ENCODE measurements at places on chromosomes 2 and 18.

- no peak for DNase-seq
Observed at GRCh38 chr2:65364986-65365733, 67.2 kb downstream of the SPRED2 start.

- DNase-seq, result no peak
Observed at GRCh38 chr2:64213532-64214275, 69.5 kb upstream of the PELI1 start.

DNA sequence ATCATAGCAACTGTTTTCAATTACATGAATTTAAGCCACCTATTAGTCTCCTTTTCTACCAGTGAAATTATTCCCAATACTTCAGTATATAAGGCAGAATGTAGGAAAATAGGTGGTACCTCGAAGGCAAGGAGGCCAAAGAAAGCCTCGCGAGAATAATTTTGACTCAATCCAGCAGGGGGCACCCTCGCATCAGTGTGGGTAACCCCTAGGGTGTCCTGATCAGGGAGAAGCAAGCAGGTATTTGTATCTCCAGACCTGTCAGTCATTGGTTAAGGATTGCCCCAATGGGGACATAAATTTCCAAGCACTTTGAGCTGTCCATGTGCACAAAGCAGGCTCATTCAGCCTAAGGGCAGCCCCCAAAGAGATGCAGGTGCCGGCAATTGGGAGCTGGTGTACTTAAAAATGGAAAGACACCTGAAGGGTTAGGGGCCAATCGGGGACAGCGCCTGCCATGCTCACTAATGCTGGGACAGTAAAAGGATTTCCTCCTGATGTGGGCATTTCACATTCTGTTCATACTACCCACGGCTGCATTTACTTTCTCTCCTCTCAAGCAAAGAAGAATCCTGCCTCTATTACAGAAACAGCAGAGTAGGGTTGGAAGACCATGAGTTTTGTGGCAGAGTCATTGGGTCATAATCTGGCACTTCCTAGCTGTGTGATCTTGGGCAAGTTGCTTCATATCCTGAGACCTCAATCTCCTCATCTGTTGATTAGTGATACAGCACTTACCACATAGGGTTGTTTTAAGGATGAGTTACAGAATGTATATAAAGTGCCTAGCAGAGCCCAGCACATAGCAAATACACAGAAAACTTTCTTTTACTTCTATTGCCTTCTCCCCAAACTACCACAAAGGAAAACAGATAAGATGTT is 136.1 kb downstream of the ICOS start:
- no peak for DNase-seq

DNA sequence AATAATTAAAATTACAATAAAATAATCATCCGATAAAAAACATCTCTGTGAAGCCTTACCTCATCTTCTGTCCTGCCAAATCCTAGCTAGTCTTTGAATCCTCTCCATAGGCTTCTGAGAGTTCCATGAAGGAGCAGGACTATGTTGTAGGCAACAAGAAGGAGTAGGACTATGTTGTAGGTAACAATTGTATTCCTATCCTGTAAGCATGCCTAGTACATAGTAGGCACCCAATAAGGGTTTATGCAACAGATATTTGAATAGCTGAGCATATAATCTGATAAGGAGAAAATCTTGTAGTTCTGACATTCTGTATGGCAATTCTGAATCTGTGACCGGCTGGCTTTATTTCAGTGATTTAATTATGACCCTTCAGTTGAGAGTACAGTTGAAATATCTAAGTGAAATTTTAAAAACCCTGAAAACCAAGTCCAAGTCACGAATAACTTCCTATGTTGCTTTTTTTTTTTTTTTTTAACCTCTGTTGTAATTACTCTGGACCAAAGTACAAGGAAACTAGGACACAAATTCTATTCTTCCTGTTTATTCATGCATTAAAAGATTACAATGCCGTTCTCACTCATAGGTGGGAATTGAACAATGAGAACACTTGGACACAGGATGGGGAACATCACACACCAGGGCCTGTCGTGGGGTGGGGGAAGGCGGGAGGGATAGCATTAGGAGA is 27.8 kb downstream of the VWA3B start:
- no peak for DNase-seq

DNA sequence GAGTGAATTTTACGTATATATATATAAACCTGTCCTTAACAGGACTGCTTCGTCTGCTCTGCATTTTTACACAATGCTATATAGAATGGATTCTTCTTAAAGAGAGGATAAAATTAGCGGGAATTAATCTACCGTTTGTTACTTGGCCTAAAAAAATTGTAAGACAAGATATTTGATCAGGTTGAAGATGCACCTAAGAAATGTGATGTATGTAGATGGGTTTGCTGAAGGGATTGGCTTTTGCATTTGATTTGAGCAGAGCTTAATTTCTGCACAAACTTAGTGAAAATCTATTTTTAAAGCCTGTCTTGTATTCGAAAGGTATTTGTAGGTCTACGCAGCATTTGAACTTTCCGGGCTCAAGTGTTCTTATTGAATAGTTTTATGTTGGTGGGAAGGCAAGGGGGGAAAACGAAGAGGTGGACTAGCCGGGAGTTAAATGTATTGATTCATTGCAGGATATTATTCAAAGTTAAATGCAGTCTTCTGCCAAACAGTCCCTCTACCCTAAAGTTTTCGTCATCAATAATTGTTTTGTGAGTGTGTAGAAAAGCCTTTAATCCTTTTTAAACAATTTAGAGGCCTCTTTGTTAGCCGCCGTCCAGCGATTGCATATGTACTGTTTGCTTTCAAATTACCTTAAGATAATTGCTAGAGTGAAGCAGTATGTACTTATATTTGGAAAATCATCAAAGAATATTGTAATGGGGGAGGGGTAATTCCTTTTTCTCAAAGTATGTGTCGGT is 1.2 kb downstream of the PPP1CB start:
- DNase-seq, result no peak

DNA sequence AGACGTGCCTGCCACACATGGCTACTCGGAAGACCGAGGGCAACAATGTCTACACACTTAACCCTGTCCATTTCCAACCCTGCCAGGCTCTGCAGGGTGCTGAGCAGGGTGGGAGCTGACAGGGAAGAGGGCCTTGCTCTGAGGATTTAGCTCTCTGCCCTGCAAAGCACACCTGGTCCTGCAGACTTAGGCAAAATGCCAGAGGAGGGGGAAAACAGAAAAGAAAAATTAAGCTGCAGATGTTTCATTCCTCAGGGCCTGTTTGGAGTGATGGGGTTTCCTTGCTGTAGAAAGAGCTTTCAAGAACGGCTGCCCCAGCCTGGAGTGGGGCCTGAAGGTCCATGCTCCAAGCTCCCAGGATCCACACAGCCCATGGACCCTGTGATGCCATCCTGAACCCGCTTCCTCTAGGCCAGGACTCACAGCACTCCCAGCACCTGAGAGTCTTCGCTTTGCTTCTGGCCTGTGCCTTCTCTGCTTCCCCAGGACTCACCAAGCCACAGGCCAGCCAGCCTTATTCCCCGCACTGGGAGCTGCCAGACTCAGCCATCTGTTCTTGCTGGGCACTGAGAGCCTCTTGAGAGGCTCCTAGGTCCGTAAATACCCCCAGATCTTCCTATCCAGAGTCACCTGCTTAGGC is 9.1 kb upstream of the TEX51 start:
- no peak for DNase-seq

DNA sequence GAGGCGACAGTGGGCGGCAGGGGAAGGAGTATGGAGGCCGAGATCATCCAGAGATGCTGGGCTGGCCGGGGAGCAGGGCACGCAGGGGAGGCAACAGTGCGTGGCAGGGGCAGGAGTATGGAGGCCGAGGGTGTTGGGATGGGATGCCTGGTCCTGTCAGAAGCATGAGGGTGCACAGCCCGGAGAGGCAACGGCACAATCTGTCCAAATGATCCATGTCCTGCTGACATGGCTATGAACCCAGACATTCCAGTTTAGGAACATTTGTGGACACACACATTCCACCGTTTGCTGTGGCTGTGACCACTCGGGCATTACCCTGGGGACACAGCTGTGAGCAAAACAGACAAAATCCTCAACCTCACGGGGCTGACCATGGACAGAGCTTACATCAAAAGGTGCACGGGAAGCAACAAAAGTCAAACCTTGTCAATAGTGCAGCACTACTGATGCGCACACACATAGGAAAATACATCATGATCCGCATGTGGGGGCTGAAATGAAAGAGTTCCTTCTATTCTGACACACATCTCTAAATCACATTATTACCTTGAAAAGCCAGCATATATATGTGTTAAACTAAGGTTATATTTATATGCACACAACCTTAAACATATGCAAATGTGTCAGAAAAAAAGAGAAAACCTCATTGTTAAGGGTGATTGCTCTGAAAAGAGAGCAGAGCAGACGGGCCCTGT is 144.0 kb upstream of the GPC1 start:
- DNase-seq, result no peak

DNA sequence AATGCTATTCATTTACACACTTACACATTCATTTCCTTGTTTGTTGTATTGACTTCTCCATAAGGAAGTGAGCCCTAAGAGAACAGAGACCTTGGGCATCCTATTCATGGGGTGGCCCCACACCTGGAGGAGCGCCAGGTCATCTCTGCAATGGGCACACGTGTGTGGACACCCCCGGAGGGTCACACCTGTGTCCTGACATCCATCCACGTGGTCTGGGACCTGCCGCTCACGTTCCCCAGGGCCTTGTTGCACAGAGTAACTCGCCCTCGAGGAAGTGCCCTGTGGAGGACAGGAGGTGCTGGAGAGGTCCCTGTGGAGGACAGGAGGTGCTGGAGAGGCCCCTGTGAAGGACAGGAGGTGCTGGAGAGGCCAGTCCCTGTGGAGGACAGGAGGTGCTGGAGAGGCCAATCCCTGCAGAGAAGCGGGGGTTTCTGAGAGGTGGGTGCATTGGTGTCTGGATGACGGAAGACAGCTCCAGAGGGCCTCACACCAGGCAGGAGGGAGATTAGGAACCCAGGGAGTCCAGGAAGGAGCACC is 73.2 kb upstream of the GPC1 start:
- no peak for DNase-seq

- DNase-seq, result no peak
Observed at GRCh38 chr18:41347057-41347456, 608.0 kb upstream of the PIK3C3 start.

Data from type B pancreatic cell (in vitro differentiated cells).